ENCODE measurements at places on chromosomes 5 and 9.

DNA sequence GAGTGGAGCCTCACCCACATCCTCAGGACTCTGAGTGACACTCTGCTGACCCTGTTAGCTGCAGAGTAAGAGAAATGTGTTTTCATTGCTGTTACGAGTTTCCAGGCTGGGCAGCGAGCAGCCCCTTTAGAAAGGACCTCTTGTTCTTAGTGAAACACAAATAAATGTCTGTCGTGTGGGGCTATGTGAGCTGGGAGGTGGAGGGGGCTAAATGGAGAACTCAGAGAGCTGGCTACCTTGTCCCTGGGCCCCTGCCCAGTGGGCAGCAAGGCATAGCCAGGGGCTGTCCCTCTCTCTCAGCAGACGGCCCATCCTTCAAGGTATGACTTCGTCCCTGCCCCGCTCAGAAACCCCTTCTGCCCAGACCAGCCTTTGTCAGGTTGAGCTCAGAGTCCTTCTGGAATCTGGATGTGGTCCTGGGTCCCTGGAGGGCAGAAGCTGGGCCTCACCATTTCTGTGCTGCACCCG lies 10.2 kb downstream of the DCANP1 start:
- DNase-seq: no peak

DNA sequence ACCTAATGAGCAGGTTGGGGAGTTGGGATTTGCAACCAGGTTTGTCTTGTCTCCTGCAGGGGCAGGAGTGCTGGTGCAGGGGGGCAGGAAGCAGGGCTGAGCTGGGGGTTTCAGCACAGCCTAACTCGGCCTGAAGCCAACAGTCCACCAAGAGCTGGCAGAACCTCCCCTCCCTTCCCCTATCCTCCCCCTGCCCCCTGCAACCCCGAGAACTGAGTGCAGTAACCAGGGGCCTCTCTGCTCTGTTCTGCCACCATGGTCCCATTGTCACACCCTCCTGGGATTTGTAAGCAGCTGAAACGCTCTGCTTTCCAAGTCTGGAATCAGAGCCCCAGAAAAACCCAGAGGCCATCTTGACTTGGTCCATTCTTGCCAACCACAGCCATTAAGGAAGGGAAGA lies 72.9 kb downstream of the ARHGEF37 start:
- no peak for DNase-seq

DNA sequence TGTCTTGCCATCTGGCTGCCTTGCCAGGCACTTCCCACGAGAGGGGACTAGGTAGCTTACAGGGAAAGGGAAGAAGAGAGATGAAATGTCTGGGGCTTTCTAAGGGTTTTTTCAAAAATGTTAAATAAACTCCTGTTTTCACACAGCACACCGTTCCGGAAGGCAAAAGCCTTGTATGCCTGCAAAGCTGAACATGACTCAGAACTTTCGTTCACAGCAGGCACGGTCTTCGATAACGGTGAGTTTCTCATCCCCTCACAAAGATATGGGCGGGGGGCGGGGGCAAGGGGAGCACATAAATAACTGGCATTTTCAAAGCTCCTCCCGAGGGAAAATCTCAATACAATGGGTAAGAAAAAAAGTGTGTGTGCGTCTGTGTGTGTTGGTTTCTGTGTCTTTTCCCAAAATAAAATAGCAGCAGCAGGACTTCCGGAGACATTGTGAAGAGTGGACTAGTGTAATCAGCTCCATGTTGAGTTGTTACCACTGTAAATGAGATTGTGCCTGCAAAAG lies 189.6 kb downstream of the NR3C1 start:
- no peak for DNase-seq

GRCh38 chr5:132024789-132025402 lies 13.4 kb upstream of the ACSL6 start:
- DNase-seq: no peak

DNA sequence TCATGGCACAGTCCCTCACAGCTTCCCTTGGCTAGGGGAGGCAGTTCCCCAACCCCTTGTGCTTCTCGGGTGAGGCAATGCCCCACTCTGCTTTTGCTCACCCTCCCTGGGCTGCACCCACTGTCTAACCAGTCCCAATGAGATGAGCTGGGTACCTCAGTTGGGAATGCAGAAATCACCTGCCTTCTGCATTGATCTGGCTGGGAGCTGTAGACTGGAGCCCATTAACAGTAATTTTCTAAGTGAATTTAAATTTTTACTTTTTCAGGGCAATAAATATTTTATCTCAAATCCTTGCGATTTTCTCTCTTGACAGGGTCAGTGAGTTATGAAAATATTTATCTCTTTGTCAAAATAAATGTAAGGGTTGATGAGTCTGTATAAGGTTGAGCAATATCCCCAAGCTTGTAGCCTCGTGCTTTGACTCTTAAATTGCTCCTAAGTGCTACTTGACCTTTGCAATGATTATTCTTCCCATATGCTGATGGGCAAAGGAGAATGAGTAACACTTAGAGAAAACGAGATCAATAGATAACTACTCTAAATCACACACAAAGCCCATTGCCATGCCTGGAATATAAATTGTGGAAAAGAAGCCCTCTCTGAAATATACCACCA lies 82.1 kb upstream of the MOCS2 start:
- no peak for DNase-seq

- DNase-seq: no peak
These were observed 54.5 kb upstream of the HNRNPA0 start for GRCh38 chr5:137808503-137809135.

- no peak for DNase-seq
These were observed 130.0 kb downstream of the ENC1 start for GRCh38 chr5:74510476-74511075.

- no peak for DNase-seq
These were observed 16.1 kb downstream of the GSN start for GRCh38 chr9:121283856-121284732.

GRCh38 chr5:132498686-132499271 lies 8.2 kb upstream of the IRF1 start:
- no peak for DNase-seq

GRCh38 chr9:747567-747966 lies 93.9 kb upstream of the DMRT1 start:
- no peak for DNase-seq

- no peak for DNase-seq
These were observed 21.8 kb upstream of the NKX2-5 start for GRCh38 chr5:173256800-173257199.

GRCh38 chr5:37730896-37731455 lies 108.9 kb downstream of the GDNF start:
- no peak for DNase-seq

GRCh38 chr5:101103874-101104273 lies 200.8 kb upstream of the ST8SIA4 start:
- no peak for DNase-seq

DNA sequence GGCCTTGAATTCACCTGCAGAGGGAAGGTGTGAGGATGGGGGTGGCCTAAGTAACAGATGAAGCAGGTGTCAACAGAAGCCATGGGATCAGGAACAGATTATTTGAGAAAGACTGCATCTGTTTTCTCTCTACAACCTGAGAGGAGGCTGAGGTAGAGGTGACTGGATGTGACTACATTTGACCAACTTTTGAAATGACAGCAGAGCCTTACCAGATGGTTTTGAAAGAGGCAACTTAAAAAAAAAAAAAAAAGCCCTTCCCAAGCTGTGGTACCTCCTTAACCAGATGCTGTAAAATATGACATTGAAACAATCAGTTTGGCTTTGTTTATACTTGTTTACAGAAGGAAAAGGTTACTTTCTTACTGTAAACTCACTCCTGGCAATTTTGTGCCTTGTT lies 108.6 kb downstream of the TRIO start:
- no peak for DNase-seq

GRCh38 chr9:112921549-112921948 lies 30.9 kb upstream of the SLC46A2 start:
- DNase-seq: no peak

GRCh38 chr9:108466304-108466703 lies 389.5 kb downstream of the ACTL7B start:
- DNase-seq: no peak

- no peak for DNase-seq
These were observed 242.7 kb downstream of the SYK start for GRCh38 chr9:91044354-91044753.

GRCh38 chr9:134501761-134502265 lies 139.8 kb upstream of the COL5A1 start:
- DNase-seq: no peak

DNA sequence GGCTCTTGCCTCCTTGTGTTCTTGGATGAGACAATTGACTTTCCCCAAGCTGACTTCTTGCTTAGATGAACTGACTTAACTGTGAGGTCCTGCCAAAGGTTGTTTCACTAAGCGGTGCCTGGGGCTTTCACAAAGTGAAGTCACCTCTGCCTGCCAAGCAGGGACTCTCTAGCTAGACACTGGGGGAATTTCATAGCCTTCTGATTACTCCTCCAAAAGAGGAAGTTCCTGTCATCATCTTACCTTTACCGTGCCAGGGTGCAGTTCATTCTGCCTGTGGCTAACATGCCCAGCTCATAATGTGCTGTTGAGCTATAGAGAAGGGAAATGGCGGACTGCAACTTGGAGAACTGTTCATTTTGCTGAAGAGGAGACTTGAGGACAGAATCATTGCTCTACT lies 472.0 kb upstream of the WWC1 start:
- DNase-seq: no peak
